ENCODE measurements at places on chromosomes 3 and 15.

DNA sequence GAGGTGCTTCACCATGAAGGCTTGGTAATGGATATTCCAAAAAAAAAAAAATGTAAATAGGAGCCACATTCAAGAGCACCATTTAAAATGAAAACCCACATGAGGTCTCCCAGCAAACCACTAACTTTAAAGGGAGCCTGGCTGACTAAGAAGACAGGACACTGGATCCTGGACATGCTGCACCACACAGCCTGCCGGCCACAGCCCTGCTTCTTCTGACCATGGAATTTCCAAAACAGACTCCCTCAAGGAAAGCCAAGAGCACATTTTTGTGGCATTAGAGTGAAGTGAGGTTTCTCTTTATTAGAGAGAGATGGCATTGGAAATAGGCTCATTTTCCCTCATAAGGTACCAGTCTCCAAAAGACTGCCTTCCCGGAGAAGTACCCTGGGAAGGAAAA, 113.9 kb downstream of the RORA start:
- no peaks in the 10 kb centered on the region for H3K27me3 ChIP-seq
- DNase-seq, result no peak
- H3K4me1 ChIP-seq, result peaks cover 54% of the 10 kb centered on the region

DNA sequence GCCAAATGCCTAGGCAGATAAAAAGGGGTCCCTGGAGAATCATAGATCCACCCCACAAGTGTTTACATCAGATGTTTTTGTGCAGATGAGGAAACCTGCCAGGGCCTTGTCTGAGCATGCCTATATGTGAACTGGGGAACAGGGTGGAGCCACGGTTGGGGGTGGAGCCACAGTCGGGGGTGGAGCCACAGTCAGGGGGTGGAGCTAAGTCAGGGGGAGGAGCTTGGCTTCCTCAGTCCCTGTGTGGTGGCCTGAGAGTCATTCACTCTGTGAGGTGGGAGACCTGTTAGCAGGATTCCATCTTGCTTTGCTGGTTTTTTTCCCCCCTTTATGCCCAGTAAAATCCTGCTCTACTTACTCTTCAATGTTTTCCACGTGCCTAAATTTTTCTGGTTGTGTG, 57.8 kb upstream of the TGFBR2 start:
- no peaks in the 10 kb centered on the region for H3K27me3 ChIP-seq

GRCh38 chr3:41194701-41195100, 4.6 kb upstream of the CTNNB1 start:
- H3K27ac ChIP-seq, result no peak overlapping the region
- H3K27me3 ChIP-seq, result no peaks in the 10 kb centered on the region
- H3K4me1 ChIP-seq, result peaks cover 8% of the 10 kb centered on the region
- no peaks in the 10 kb centered on the region for H3K36me3 ChIP-seq
- DNase-seq, result no peak

- no peak overlapping the region for H3K27ac ChIP-seq
- no peak overlapping the region for H3K4me3 ChIP-seq
- peaks cover 4% of the 10 kb centered on the region for H3K4me1 ChIP-seq
- H3K27me3 ChIP-seq, result no peaks in the 10 kb centered on the region
These were observed 82.8 kb downstream of the SEC22A start for GRCh38 chr3:123284399-123285010.

- H3K27ac ChIP-seq, result no peak overlapping the region
- H3K36me3 ChIP-seq, result peaks cover 3% of the 10 kb centered on the region
- 0 out of 2 replicates have a peak, but pooled peaks cover 3% of the 10 kb centered on the region for H3K27me3 ChIP-seq
- H3K4me3 ChIP-seq, result no peak overlapping the region
These were observed 258.4 kb downstream of the OPA1 start for GRCh38 chr3:193851428-193851847.

- DNase-seq, result no peak
- no peak overlapping the region for H3K27ac ChIP-seq
- H3K4me3 ChIP-seq, result no peak overlapping the region
- H3K27me3 ChIP-seq, result no peaks in the 10 kb centered on the region
These were observed 13.6 kb downstream of the VPS39 start for GRCh38 chr15:42194513-42194912.

- no peaks in the 10 kb centered on the region for H3K36me3 ChIP-seq
- no peak overlapping the region for H3K4me3 ChIP-seq
- peaks cover 3% of the 10 kb centered on the region for H3K4me1 ChIP-seq
- H3K27ac ChIP-seq, result no peak overlapping the region
These were observed 66.5 kb downstream of the MBNL1 start for GRCh38 chr3:152335273-152335672.

GRCh38 chr3:117547956-117548550, 838.5 kb downstream of the TUSC7 start:
- H3K27ac ChIP-seq, result no peak overlapping the region

DNA sequence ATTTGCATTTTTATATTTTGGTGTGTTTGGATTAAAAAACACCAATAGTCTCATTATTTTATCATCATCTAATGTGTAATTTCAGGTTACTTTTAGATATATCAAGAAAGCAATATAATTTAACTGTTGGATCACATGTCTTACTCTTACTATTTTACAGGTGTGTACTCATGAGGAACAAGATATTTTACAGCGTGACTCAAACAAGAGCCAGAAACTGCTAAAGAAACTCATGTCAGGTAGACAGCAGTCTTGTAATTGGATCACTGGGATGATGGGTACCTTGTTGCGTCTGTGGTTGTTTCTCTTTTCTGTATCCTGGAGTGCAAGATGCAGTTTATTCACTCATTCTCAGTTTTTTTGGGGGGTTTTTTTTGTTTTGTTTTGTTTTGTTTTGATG, 12.9 kb downstream of the TRIP4 start:
- H3K4me1 ChIP-seq, result no peaks in the 10 kb centered on the region
- H3K36me3 ChIP-seq, result peaks cover 30% of the 10 kb centered on the region
- H3K4me3 ChIP-seq, result no peak overlapping the region
- DNase-seq, result no peak

DNA sequence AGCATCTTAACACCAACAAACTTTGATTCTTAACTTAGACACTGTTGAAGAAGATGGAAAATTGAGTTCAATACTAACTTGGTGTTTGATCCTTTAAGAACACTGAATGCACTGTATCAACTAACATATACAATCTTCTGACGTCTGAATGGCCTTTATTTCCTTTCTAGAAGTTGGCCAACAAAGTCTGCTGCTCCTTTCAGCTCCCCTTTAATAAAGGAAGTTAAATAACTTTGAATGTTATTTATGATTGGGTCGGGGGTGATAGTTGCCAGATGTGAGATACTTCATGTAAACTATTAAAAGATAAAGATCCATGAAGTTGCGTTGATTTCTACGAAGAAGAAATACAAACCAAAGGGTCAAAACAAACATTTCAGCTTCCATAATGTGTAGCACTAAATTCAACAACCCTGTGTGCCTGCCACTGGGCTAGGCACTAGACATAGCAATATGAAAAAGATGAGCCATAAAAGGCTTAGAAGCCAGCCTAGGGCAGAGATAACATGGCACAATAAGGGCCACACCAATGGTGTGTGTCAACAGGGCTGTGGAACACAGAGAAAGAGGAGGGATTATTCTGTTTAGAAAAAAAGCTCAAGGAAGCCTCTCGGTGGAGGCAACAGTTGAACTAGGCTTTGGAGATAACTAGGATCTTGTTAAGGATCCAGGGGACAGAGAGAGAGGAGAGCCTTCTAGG, 337.8 kb downstream of the MECOM start:
- H3K4me3 ChIP-seq, result no peak overlapping the region
- DNase-seq, result no peak
- no peaks in the 10 kb centered on the region for H3K27me3 ChIP-seq
- H3K36me3 ChIP-seq, result no peaks in the 10 kb centered on the region

GRCh38 chr3:38853011-38853410, 37.0 kb upstream of the SCN10A start:
- no peak for DNase-seq
- no peak overlapping the region for H3K27ac ChIP-seq
- 0 out of 2 replicates have a peak, but pooled peaks cover 4% of the 10 kb centered on the region for H3K4me1 ChIP-seq

GRCh38 chr3:17070161-17070959, 185.6 kb downstream of the PLCL2 start:
- H3K27ac ChIP-seq, result peak overlapping the region; percentile 28
- peaks cover 5% of the 10 kb centered on the region for H3K36me3 ChIP-seq
- H3K27me3 ChIP-seq, result no peaks in the 10 kb centered on the region
- DNase-seq, result peak; percentile 32
- H3K4me3 ChIP-seq, result no peak overlapping the region
- peaks cover 50% of the 10 kb centered on the region for H3K4me1 ChIP-seq

DNA sequence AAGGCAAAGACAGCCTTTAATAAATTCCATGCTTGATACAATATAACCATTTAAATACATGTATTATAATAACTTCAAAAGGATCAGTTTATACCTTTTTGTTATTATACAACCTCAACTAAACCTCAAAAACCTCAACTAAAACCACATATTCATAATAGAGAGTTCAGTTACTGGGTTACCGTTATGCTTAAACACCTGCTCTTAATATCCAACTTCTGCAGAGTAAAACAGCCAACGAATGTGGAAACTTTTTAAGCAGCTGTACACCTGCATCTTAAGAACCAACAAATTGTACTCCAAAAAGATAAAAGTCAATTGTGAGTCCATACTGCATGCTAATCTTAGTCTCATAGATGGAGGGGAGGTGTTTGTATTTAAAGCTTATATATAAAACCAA, 53.5 kb downstream of the TFDP2 start:
- no peaks in the 10 kb centered on the region for H3K4me1 ChIP-seq
- H3K4me3 ChIP-seq, result no peak overlapping the region
- no peaks in the 10 kb centered on the region for H3K27me3 ChIP-seq
- no peaks in the 10 kb centered on the region for H3K36me3 ChIP-seq

DNA sequence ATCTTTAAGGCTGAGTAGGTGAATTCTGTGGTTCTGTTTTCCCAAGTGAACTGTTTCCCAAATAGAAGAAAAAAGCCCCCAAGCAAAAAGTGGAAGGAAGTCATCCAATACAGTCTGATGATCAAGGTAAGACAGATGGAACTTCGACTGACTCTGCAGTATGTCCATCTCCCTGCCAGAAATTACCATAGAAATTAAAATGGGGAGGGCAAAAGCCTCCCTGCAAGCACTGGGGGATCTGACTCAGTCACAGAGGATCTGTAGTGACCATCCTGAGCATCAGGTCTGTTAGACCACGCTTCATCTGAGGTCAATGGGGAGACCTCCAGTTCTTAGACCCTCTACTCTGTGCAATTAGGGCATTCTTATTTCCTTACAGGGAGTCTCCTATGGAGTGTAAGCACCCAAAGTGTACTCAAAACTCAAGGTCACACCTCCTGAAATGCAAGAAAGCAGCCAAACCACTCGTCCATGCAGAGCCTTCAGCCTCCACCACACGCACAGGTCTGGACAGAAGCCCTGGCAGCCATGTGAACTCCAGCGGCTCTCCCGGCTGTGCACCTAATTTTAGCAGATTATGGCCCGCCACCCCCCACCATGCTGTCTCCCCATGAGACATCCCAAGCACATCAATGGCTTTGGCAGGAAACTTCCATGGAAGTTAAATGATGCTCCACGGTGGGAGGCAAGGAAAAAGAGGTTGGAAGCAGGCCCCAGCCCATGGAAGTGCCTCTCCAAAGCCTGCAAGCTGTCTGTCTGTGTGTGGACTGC, 348.7 kb downstream of the NTRK3 start:
- no peak for DNase-seq
- H3K4me1 ChIP-seq, result no peaks in the 10 kb centered on the region
- H3K36me3 ChIP-seq, result no peaks in the 10 kb centered on the region

GRCh38 chr3:4976109-4976508, 3.1 kb upstream of the BHLHE40 start:
- H3K4me3 ChIP-seq, result no peak overlapping the region
- no peaks in the 10 kb centered on the region for H3K36me3 ChIP-seq
- DNase-seq, result peak; percentile 65
- no peak overlapping the region for H3K27ac ChIP-seq

DNA sequence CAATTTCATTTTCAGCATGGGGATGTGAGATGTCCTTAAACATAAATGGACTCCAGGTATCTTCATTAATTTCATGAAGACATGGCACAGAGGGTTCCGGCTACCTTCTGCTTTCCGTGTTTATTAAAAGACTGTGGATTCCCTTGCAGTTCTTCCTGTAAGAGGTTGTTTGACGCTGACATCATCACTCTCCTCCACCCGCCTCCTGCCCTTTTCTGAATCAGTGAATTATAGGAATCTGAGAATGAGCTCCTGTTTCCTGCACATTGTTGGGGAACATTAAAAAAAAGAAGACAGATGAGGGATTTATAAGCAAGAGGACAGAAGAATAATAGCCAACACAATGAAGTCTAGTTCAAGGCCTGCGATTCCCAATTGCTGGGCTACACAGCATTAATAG, 191.3 kb downstream of the LPP start:
- H3K4me1 ChIP-seq, result peaks cover 11% of the 10 kb centered on the region
- no peaks in the 10 kb centered on the region for H3K36me3 ChIP-seq
- no peak overlapping the region for H3K27ac ChIP-seq
- H3K4me3 ChIP-seq, result no peak overlapping the region
- H3K27me3 ChIP-seq, result no peaks in the 10 kb centered on the region

- no peaks in the 10 kb centered on the region for H3K4me1 ChIP-seq
- no peak overlapping the region for H3K4me3 ChIP-seq
- DNase-seq, result no peak
These were observed 10.9 kb downstream of the SLC51B start for GRCh38 chr15:65056106-65056505.

DNA sequence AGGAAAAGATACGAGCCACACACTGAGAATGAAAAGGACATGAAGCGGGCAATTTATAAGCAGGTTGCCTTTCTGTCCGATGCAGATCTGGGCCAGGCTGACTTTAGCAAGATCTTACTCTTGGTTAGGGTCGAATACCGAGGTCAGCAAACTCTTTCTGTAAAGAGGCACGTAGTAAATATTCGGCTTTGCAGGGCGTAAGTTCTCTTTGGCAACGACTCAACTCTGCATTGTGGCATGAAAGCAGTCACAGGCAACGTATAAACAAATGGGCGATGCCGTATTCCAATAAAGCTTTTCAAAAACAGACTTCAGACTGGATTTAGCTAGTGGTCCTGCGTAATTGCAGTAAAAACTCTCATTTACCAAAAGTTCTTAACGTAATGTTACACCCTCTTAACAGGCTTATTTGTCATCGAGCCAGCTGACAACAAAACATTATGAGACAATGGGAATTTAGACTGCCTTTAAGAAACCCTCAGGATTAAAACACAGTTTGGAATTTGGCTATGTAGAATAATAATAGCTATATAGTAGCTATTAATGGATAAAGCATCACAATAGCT, 13.1 kb upstream of the RPL35A start:
- no peak overlapping the region for H3K4me3 ChIP-seq
- H3K4me1 ChIP-seq, result peaks cover 5% of the 10 kb centered on the region
- H3K27ac ChIP-seq, result no peak overlapping the region
- H3K36me3 ChIP-seq, result no peaks in the 10 kb centered on the region
- H3K27me3 ChIP-seq, result no peaks in the 10 kb centered on the region

- no peaks in the 10 kb centered on the region for H3K4me1 ChIP-seq
- no peak overlapping the region for H3K27ac ChIP-seq
- H3K36me3 ChIP-seq, result peaks cover 7% of the 10 kb centered on the region
- H3K4me3 ChIP-seq, result no peak overlapping the region
These were observed 242.1 kb upstream of the TLE3 start for GRCh38 chr15:70339571-70340493.

DNA sequence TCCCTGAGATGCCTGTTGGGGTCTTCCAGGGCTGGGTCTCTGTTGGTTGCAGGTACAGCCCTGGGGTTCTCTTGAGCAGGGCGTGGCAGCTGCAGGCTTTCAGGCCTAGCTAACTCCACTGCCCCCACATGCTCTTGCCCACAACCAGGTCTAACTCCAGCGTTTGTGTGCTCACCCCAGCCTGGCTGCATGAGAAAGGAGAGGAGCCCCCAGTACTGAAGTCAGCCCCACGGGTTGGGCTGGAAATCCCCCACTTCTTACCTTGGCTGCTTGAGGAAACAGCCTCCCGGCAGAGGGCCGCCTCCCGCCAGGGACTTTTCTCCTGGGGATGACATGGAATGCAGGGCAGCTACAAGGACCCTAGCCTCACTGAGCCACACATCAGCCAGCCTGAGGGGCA, 16.7 kb upstream of the DLL4 start:
- no peaks in the 10 kb centered on the region for H3K36me3 ChIP-seq
- no peak overlapping the region for H3K4me3 ChIP-seq
- H3K27me3 ChIP-seq, result 0 out of 2 replicates have a peak, but pooled peaks cover 2% of the 10 kb centered on the region
- no peak overlapping the region for H3K27ac ChIP-seq
- H3K4me1 ChIP-seq, result peaks cover 22% of the 10 kb centered on the region
